Glomerular endothelial cell (primary cell): ENCODE measurements at places on chromosomes 7 and 10. TPM values are rescaled to one million over a fixed set of nuclear protein-coding genes. Genes with fewer than 3 reads are reported as not detected.

SPDYE5 gene
- not detected in 2 replicates for total RNA-seq

FAS gene
- 13.2 and 16.6 TPM in 2 replicates for total RNA-seq

ARHGAP22 gene
- 64.5 and 65.8 TPM in 2 replicates for total RNA-seq

DNA sequence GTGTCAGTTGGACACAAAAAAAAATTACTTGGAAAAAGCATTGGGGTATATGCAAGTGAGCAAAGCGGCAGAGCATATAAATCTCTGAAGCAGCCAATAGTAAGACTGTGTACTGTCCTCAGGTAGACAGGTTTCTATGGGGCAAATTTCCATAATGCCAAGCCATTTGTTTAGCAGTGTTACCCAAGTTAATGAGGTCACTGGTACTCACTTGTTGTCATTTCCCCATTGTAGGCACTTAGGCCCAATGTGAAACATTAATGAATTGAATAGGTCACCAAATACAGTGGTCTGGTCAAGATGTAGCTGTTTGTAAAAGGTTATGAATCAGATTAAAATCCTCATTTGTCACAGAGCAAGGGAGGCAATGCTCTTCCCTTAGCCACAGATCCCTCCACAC is 27.5 kb downstream of the HOXA1 start:
- no peak for DNase-seq

DNA sequence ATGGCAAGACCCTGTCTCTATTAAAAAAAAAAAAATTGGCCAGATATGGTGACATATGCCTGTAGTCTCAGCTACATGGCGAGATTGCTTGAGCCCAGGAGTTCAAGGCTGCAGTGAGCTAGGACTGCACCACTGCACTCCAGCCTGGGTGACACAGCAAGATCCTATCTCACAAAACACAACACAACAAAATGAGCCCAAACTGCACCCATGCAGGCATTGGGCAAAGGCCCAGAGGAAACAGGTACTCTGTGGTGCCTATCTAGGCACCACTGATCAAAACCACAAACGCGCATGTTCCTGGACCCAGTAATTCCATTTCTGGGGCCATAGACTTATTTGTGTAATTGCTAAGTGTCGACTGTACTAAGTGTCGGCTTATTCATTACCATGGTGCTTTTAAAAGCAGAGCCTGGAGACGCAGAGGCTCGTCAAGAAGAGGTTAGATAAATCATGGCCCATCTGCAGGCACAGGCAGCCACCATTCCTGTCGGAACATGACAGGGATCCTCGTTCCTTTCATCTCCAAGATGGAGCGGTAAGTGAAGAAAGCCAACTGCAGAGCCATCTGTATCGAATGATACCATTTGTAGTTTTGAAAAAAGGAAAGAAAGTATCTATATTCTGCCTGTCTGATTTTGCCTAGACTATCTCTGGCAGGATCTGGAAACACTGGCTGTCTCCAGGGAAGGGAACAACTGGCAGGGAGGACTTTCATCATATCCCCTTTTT is 160.4 kb upstream of the RHEB start:
- no peak for DNase-seq

GSTO1 gene
- 250 and 432 TPM in 2 replicates for total RNA-seq

- no peak for DNase-seq
These were observed 560.4 kb downstream of the IPMK start for GRCh38 chr10:57707300-57707658.

CUBN gene
- total RNA-seq: 1.9 and 2.1 TPM in 2 replicates

MRC1 gene
- total RNA-seq: 10.6 and 23.8 TPM in 2 replicates
